ENCODE measurements at places on chromosomes 2 and 18.

DNA sequence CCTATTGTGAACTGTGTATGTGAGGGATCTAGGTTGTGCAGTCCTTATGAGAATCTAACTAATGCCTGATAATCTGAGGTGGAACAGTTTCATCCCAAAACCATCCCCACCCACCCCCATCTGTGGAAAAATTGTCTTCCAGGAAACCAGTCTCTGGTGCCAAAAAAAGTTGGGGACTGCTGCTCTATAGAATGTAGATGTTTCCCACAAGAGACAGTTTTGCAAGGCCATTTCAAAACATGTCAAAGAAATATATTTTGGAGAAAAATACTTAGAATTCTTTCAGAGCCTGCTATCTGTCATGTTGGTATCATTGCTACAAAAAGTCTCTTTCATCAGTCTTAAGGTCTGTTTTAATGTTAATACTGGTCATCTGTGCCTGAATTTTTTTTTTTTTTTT is 4.1 kb upstream of the SLC39A10 start:
- DNase-seq: no peak

DNA sequence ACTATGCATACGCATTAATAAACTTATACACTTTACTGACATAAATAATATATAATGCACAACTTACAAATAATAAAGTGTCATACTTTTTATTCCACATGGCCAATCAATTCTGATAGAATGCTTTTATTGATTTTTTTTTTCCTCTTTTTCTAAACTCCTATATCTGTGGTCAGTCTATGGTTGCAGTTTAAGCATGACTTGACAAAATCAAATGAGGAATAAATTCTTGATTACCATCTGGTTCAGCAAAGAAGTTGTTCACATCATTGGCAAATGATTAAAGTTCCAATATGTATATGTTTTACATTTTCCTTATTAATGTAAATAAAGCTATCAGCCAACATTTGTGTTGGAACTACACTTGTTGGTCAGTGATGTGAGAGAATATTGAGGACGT is 83.5 kb downstream of the EML6 start:
- DNase-seq: no peak

- DNase-seq: no peak
Observed at GRCh38 chr18:70663141-70663540, 374.3 kb downstream of the SOCS6 start.

DNA sequence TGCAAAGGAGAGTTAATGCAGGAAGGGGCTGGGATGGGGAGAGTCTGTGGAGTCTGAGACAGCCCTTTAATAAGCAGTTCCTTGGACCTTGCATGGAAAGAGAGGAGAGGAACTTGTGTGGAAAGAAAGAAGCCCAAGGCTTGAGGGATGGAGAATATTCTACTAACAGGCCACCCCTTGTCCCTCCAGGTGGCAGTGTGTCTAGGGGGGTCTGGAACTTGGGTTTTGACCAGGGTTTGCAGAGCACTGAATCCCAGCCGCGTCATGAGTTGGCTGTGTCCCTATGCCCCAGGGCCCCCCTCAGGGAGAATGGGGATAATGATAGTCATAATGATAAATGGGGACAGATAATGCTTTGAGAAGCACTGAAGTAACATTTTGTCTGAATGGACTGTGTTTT is 15.0 kb downstream of the TCF7L1 start:
- no peak for DNase-seq

DNA sequence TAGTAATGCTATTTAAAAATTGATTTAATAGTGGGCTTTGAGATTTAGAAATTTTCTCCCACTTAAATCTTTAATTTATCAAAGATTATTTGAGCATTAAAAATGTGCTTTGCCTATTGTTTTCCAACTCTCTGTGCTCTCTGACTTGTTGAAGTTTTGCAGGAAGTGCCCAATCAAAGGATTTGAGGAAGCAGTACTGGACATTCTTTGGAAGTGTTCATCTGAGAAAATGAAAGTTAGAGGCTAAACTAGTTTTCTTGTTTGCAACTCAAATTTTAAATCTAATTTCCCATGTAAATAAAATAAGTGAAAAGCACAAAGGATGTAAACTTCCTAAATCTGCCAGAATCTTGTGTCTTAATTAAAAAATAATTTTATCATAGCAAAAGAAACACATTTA is 89.1 kb downstream of the CAMKMT start:
- DNase-seq: no peak

GRCh38 chr2:135798762-135799161 is 38.2 kb downstream of the LCT start:
- no peak for DNase-seq

GRCh38 chr2:163133602-163134001 is 295.0 kb upstream of the KCNH7 start:
- DNase-seq: no peak

DNA sequence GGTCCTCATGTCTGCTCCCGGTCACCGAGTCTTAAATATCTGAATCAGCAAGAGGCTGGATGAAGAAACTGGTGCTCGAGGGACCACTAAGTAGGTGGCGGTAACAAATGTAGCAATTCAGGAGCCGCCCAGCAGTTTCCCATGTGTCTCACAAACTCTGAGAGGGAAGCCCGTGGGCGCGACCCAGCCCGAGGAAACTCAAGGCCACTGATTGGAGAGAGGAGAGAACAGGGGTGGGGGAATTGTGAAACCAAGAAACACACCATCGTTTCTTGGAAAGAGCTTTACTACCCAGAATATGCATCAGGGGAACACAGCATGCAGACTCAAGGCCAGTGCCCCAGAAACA is 10.8 kb downstream of the MLPH start:
- DNase-seq: no peak

GRCh38 chr18:10497206-10497749 is 28.5 kb upstream of the NAPG start:
- no peak for DNase-seq

GRCh38 chr2:231343006-231343710 is 52.4 kb upstream of the B3GNT7 start:
- DNase-seq: no peak

- no peak for DNase-seq
Observed at GRCh38 chr2:120684289-120685065, 51.2 kb upstream of the GLI2 start.

DNA sequence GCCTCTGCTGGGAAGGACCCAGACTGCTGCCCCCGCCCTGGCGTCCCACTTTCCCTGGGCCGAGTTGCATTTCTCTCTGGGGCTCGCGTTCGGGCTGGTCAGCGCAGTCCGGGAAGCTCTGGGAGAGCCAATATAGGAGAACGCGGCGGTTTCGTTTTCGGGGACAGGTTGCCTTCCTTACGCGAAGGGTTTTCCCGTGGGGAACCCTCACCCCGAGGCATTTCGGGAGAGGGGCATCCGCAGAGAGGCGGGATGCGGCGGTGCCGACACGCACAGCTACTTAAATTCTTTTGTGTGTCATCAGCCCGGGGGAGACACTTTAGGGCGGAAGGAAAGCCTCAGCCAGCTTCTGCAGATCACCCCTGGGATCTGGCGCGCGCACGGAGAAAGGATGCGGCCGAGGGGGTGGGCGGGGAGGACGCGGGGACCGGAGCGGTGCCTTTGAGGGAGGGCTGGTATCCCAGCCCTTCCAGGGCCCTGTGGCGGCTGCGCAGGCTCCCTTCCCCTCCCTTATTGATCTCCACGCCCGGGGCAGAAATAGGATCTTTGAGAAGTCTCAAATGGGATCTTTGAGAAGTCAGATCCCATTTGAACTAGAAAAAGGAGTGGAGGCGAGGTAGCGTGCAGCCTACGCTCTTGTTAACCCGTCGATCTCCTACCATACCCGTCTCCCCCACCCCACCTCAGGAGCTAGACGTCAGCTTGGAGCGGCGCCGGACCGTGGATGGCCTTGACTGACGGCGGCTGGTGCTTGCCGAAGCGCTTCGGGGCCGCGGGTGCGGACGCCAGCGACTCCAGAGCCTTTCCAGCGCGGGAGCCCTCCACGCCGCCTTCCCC is 1.2 kb downstream of the GATA6 start:
- DNase-seq: no peak

- no peak for DNase-seq
Observed at GRCh38 chr2:75560022-75560767, 544 bp downstream of the EVA1A start.

- no peak for DNase-seq
Observed at GRCh38 chr18:78798402-78799175, 181.0 kb upstream of the SALL3 start.

GRCh38 chr2:23519334-23519651 is 134.3 kb downstream of the KLHL29 start:
- DNase-seq: no peak

GRCh38 chr2:183248866-183249567 is 124.8 kb downstream of the NUP35 start:
- DNase-seq: no peak

DNA sequence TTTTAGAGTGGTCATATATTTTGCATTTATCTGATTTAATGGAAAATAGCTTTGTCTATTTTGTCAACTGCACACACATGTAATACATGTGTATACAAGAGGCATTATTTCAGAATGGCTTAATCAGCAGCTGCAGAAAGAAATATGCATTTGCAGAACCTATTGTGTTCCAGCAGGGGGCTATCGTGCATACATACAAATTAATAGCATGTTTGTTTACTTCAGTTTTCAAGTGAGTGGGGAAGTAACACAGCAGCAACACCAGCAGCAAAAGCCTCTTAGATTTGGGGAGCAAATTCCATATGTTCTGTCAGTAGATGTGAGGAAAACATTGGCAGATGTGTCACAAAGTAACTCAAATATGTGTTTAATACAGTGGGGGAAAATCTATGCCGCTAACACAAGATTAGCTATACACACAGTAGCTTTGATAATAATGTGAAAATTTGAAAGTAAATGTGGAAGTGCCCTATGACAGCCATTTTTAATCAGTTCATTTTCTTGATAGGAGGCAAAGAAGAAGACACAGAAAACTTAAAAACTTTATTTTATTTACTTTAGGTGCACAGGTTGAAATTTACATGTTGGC is 218.1 kb downstream of the WDR7 start:
- no peak for DNase-seq

GRCh38 chr2:96801005-96801785 is 14.9 kb upstream of the CNNM3 start:
- peak; percentile 67 for DNase-seq

DNA sequence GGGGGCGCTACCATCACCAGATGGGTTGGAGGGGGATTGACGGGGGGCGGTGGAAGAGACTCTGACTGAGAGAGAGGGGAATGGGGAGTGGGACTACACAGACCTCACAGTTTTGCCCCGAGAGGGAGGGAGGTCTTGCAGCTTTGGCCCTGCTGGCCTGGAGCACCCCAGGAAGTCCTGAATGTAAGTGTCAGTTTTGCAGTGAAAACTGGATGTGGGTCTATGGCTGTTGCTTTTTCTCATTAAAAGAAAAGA is 2.4 kb downstream of the TCF7L1 start:
- no peak for DNase-seq
